ENCODE measurements at places on chromosomes 3 and 15.

DNA sequence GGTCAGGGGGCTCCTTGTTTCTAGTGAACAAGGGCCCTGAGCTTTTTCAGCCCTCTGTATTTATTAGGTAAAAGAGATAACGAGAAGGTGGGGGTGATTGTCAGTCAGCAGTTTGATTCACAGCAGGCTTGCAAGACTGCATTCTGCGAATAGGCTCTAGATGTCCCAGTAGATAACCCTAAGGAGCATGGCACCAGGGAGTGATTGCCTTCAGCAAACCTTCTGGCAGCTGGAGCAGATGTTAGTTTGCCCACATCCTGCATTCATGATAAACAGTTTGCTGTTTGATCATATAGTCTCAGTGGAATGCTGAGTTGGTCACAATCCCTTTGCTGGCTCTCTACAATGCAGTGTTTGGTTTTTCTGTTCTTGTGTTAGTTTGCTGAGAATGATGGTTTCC lies 161.3 kb upstream of the GADL1 start:
- DNase-seq = no peak

DNA sequence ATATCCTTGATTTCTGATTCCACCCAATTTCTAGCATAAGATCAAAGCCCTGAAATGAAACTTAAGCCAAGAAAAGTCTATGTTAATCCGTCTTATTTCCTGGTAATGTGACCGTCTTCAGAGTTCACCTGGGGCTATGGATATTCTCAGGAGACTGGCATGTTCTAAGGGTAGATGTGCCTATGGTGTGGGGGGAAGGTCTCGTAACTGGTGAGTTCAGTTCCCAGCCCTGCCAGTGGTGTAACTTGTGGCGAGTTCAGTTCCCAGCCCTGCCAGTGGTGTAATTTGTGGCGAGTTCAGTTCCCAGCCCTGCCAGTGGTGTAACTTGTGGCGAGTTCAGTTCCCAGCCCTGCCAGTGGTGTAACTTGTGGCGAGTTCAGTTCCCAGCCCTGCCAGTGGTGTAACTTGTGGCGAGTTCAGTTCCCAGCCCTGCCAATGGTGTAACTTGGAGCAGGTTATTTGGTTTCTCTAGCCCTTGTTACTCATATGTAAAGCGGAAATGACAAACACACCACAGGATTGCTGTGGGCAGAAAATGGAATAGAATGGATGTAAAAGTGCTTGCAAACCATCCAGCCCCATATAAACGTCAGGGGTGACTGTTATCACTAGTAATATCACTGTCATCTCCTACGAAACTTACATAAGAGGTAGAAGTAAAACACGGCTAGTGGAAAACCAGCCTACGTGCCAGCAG lies 30.4 kb downstream of the SLC51A start:
- DNase-seq = no peak

DNA sequence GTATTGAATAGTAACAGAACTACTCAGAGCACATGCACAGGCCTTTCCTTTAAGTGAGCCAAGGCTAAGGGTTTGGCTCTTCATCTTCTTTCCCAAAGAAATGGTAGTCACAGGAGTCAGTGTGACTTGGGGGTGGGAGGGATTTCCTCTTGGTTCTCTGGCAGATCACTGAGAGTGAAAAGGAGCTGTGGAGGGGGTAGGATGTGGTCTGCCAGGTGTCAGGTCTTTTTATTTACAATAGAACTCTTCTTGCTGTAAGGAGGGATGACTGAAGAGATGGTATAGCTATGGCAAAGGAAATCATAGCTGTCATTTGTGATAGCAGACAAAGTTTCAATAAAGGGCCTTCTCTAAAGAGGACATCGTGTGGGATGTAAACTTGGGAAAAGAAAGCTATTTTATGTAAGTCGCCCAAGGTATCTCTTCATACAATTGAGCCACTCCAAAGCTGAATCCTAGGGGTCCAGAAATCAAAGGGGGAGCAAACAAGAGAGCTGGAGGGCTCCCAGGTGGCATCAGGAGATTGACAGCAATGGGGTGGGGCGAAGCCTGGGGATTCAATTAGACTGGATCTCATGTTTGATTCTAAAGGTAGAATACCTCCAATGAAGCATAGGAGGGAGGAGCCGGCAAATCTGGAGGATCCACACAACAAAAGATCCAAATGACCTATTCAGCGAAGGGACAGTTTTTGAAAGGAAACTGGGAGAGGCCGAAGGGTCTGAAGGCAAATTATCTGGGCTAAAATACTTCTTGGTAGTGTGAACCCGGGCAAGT lies 20.0 kb upstream of the CHD2 start:
- no peak for DNase-seq

DNA sequence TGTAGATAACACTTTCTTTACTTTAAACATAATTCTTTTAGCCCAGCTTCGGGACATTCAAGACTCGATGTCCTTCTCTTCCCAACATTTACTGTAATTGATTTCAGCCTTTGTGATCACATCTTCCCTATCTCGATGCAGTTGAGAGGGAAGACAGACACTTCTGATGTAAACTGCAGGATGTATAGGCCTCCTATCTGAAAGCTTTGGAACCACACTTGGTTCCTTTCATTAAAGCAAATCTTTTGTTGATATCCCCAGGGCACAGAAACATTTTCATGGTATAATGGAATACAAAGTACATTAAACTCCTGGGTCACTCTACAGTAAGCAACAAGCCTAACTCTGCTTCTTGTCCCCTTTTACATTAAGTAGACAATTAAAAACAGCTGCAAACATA lies 6.4 kb downstream of the GRM7 start:
- DNase-seq = no peak

DNA sequence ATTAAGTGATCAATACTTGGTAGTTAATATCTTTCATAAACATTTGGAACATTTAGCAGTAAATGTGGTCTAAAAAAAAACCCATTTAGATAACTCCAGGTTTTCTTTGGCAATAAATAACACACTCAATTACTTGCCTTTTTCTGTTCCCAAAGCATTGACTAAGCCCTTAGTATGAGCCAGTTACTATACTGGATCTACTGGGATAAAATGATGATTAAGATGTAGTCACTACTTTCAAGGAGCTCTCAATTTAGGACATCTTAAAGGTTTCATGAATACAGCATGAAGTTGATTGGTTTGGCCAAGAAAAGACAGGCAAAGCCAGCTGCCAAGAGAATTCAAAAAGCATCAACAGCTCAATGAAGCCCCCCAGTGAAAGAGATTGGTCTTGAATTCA lies 250.9 kb downstream of the EPHA3 start:
- no peak for DNase-seq

DNA sequence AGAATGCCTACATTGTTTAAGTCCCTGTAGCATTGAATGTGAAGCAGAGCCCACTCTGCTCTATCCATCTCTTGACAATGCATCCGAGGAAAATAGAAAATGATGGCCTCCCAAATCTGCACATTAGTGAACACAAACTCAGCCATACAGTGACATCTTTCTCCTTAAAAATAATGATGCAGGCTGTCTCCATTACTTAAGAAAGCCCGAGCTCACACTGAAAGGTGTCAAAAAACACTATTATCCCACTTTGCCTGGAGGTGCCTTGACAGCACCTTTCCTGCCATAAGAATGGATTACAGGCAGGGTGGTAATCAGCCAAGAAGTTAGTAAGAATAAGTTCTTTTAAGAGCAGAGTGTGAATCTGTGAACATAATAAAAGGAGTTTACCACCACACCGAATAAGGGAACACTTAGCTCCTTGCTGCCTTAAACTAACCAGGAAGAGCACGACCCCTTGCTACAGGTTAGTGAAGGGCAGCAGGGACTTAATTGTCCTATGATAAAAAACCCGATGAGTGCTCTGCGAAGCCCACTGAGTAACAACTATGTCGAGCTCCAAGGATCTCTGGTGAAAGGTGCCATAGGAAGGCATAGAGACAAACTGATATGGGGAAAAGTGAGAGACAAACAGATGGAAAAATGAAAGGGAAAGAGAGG lies 123.2 kb upstream of the TUSC7 start:
- no peak for DNase-seq

- DNase-seq = no peak
These were observed 40.1 kb downstream of the FAN1 start for GRCh38 chr15:30943654-30944335.

DNA sequence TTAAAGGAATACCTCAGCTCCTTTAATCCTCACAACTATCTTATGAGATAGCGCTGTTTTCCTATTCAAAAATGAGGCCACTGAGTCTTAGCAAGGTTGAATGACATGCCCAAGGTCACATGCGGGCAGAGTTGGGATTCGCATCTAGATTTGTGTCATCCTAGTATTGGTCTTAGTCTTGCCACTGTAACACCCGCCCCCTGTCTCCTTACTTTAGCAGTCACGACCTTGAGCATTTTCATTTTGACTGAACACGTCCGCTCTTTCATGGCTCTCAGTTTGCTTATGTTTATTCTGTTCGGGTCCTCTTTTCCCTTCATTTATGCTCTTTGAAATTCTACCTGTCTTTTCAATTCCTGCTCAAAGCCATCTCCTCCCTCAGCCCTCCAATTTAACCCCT lies 112.5 kb upstream of the CADPS start:
- DNase-seq = no peak

GRCh38 chr3:13110678-13111116 lies 37.5 kb upstream of the IQSEC1 start:
- DNase-seq = no peak

- no peak for DNase-seq
These were observed 8.4 kb downstream of the MORC1 start for GRCh38 chr3:109109574-109109973.

- no peak for DNase-seq
These were observed 15.2 kb downstream of the CDIN1 start for GRCh38 chr15:36594556-36595090.

DNA sequence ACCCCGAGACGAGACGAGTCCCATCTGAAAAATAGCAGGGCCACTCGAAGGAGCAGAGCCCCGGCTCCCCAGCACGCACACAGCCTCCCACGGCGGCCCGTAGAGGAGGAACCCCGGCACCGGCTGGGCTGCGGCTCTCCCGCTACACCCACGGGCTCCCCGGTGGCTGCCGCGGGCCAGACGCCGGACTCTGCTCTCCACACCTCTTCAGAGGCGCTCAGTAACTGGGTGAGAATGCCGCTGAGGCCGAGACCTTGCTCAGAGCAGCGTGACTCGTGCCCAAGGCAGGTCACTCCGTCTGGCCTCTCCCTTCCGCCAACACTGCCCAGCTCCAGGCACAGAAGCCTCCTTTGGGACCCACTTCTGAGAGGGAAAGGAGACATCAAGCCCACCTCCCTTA lies 34.4 kb downstream of the TNK2 start:
- no peak for DNase-seq

DNA sequence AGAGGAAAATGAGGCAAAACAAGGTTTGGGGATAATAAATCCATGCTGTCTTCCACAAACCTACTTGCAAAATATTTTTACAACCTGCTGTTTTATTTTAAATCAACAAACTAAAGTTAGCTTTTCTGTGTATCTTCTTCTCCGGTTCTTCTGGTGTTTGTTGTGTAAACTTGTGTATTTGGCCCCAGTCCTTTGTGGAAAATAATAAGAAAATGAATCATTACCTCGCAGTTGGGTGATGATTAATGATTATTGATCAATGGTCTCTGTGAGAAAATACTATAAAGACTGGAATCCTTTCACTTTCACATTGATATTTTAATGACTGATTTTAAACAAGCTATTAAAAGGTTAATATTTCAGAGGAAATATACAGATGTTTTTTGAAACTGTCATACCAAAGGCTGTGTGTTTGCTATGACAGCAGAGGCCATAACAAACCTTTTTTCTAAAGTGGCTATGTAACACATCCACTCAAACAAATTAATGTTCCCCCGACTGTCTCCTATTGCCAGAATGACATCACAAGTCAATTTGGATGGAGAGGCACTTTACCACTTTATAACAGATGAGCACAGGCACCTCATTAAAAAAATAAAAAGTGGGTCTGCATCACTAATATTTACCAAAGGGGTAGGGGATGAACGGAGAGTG lies 152.5 kb downstream of the MEX3B start:
- DNase-seq = no peak

DNA sequence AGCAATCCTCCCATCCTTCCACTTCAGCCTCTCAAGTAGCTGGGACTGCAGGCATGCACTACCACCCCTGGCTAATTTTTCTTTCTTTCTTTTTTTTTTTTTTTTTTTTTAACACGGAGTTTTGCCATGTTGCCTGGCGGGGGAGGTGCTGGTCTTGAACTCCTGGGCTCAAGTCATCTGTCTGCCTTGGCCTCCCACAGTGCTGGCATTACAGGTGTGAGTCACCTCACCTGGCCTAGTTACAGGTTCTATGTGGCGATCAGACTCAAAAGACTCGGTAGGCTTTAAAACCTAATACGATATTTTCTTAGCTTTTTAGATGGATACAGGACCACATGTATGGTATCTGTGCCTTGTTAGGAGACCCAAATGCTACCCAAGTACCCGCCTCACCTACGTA lies 14.0 kb upstream of the SLC25A26 start:
- no peak for DNase-seq

DNA sequence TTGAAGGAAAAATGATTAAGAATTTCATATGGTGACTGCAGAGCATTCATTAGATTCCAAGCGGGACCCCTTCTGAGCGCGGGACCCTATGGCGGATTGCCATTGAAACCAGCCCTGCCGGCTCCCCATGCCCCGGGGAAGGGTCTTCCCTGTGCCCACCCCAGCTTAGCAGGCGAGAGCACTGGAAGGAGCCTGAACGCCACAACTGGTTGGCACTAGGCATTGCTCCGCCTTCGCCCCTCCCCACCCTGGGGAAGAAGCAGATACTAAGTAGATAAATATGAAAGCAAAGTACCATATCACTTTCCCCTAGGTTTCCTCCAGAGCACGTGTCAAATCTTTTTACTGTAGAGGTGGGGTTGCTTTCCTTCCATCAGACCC lies 70.7 kb downstream of the CYP19A1 start:
- peak; percentile 43 for DNase-seq

DNA sequence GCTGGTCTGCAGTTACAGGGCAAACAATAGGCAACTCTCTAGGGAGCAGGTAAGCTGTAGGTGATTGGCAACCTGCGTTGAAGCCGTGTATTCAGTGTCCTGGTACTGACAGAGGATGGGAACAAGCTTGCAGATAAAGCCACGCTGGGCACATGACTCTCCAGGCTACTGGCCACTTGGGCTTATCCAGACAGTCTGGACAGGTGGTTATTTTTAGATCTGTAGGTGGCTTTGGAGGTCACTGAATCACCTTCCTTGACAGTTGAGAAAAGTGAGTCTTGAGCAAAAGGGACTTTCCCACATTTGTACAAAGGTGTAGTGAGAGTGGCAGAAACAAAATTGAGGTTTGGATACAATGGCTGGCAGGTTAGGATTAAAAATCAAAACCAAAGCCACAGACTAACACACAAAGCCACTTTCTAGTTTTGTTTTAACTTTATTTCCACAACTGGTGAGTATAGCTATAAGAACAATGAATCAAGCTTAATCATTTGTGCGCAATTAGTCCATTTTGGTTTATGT lies 22.3 kb upstream of the IL1RAP start:
- DNase-seq = no peak

- DNase-seq = no peak
These were observed 116.4 kb upstream of the RAD18 start for GRCh38 chr3:9079676-9080075.

DNA sequence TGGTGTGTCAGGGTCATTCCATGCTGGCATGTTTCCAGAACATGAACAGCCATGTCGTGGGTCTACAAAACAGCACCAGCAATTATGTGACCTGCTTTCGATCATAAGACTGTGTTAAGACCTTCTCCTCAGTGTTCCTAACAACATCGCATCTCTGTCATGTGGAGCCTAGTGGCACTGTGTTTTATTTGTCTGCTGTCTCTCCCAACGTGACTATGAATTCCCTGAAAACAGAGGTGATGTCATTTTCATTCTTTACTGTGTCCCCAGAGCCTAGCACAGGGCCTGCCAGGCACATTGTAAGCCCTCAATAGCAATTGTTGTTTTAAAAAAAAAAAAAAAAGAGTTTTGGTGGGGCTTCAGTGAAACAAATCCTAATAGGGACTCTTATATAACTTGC lies 94.2 kb upstream of the IL12A start:
- DNase-seq = peak; percentile 51

Data from amygdala (tissue), 56 donors.